ENCODE measurements at places on chromosomes 5 and 9.

DNA sequence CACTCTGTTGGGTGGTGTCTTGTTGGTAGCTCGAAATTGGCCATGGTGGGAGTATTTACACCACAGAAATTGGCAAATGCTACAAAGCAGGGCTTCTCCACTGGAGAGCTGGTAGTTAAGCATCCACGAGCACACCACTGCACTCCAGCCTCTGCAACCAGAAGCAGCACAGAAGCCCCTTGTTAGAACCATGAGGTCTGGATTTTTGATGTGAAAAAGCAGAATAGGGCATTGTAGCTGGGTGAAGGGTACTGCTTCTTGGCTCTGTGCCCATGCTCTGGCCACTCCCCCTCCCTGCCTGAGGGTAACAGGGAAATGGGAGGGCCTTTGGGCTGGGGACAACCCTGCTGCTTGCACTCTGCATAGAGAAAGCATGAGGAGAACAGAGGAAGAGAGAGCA, 81.2 kb upstream of the UBTD2 start:
- DNase-seq: no peak

DNA sequence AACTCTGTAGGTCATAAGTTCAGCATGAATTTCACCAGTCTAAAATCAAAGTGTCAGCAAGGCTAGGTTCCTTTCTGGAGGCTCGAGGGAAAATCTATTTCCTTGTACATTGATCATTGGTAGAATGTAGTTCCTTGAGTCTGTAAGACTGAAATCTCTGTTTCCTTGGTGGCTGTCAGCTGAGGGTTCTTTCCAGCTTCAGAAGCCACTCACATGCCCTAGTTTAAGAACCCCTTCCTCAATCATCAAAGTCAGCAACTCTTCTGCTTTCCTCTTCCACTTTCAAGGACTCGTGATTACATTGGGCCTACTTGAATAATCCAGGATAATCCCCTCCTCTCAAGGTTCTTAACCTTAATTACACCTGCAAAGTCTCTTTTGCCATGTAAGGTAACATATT, 4.9 kb upstream of the SCAMP1 start:
- no peak for DNase-seq

GRCh38 chr5:127363403-127363802, 72.8 kb downstream of the MEGF10 start:
- no peak for DNase-seq

DNA sequence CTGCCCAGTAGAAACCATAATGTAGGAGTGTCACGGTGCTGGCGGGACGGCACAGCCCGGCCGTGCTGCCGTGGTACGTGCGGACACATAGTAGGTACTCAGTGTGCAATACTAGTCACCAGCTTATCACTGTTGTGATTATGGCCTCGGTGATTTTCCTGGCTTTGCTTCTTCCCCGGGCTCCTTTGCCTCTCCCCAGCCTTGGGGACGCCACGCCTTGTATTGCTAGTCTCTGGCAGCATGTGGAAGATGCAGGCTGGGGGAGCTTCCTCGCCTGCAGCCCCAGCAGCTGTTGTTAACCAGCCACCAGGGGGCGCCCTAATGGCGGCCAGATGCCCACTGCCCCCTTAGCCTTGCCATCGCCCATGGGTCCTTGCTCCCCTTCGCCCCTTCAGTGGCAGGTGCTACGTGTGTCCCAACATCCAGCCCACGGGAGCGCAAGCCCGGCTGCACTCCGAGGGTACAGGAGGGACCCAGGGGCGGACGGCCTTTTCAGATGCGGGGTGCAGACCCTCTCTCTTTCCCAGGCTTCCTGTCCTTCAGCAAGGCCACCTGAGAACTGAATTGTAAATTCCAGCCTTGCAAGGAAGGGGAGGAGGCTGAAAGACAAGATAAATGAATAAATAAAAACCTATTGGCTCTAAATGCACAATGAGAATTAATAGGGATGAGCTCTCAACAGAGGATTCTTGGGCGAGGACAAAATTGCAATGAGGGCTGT, 8.0 kb downstream of the NTNG2 start:
- DNase-seq: peak; percentile 56

DNA sequence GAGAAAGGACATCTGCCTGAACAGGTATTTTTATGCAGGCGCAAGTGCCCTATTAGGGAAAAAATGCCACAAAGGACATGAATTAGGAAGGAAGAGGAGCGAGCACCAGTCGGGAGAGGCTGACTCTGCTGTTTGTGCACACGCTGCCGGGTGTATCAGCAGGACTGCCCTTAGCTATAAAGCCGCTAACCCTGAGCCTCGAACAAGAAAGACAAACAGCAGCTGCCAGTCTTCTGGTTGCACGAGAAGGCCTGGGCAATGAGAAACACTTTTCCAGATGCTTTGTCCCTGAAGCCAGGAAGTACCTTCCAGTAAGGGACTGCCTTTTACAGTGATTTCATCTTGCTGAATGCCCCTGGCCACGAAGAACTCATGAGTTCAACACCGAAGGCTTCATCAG, 12.6 kb downstream of the QSOX2 start:
- no peak for DNase-seq

GRCh38 chr9:94843134-94843533, 116.6 kb downstream of the AOPEP start:
- DNase-seq: no peak

DNA sequence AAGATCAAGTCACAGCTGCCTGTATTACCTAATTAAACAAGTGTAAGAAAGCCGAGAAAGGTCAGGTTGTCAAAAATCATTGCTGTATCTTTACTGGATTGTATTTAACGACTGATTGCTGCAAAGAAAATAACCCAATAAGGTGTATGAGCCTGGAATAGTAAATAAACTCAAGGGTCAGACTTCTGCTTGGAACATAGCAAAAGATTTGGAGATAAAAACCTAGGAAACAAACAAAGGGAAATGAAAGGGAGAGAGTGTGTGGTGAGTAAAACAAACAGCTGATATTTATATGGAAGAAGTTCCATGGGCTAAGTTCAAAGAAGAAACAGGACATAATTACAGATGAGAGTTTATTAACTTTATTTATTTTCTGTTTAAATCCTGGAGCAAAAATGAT, 354.0 kb downstream of the TLR4 start:
- no peak for DNase-seq

DNA sequence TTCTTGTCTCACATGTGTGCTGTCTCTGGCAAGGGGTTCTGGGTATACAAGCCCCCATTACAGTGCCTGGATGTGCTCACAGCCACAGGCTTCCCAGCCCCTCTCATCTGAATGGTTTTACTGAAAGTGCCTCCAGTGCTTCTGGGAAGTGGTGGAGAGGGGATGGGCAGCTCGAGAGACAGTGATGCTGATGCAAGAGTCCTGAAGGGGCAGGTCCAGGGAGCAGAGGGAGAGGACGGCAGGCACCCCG, 93.5 kb downstream of the PHF2 start:
- no peak for DNase-seq

- DNase-seq: no peak
Measured at GRCh38 chr5:56633950-56634349, 181.4 kb upstream of the MAP3K1 start.

DNA sequence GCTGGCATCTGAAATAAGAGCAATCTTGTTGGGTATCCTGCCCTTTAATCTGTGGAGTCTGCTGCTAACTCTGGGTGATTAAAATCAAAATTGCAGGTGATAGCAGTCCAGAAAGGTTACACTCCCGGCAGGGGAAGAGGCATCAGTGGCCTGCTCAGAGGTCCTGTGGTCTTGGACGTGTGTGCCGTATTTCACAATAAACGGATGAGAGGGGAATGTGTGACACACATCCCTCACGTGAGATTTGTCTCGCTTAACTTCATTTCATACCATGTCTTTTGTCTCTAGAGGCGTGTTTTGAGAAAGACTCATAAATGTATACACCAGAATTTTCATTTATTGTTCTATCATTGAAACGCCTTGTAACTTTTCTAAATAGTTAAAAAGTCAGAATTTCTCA, 36.6 kb downstream of the FAM240B start:
- DNase-seq: no peak

DNA sequence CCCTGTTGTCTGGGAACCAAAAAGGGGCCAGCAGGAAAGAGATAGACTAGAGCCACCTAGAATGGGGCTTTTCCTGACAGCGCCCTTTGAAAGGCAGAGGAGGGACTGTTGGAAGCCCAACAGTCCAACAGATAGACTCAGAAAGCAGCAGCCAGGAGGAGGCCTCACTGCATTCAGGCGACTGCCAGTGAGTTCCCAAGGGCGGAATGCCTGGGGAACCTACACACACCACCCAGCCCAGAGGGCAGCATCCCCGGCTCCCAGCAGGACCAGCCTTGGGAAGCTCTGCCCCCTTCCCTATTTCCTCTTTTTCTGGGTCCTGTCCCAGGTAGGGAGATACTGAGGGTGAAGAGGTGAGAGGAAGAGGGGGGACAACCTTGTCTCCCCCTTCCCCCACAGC, 192.4 kb upstream of the KLF4 start:
- no peak for DNase-seq
